ENCODE measurements at places on chromosomes 7 and 10.

- DNase-seq, result no peak
Observed at GRCh38 chr10:127040756-127041155, 135.5 kb downstream of the DOCK1 start.

- DNase-seq, result no peak
Observed at GRCh38 chr7:30001998-30002397, 12.4 kb upstream of the SCRN1 start.

- no peak for DNase-seq
Observed at GRCh38 chr10:34710391-34710751, 104.7 kb downstream of the PARD3 start.

- no peak for DNase-seq
Observed at GRCh38 chr10:112383325-112383724, 9.4 kb downstream of the ACSL5 start.

GRCh38 chr10:29845166-29845565 lies 210.4 kb upstream of the SVIL start:
- DNase-seq, result no peak

DNA sequence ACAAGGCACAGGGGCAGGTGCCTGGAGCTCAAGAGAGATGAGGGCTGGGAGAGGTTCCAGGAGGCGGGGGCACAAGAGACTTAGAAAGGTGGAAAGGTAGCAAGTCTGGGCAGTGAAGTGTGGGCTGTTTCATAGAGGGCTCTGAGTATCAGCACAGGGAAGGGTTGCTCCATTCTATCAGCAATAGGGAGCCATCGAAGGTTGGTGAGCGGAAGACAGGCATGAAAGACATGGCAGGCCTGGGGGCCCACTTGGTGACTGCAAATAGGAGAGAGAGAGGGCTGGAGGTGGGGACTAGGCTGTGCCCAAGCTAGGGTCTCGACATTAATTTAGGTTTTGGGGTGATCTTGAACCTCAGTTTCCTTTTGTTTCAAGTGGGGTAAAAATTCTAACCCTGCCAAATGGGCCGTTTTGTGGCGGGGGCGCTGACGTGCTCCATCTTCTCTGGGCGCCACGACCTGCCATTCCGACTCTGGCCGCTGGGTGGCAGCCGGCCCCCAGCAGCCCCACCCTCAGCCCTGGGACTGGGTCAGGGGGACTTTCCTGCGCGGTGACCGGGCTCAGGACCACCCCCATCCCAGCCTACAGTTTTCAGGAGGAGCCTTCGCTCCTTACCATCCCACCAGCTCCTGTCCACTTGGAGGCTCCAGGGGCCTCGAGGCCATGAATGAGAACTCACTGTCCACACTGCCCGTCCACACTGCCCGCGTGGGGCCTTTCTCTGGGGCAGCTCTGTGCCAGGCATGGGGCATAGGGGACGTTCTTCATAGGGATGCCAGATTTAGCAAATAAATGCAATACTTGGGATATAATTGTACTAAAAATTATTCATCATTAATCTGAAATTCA lies 37.2 kb upstream of the PCBD1 start:
- no peak for DNase-seq

DNA sequence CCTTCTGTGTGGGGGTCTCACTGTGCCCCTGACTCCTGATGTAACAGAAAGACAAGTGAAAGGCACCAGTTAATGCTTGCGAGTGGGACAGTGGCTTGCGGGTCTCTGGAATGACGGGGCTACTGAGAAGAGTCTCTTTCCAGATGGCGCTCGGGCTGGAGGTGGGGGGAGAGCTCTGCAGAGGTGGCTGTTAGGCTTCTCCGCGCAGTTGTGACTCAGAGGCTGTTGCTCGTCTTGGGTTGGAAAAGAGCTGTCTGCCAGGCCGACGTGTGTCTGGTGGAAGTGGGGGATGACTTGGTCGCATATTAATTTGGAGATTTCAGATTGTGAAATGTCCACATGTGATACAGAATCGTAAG lies 27.9 kb upstream of the SH2B2 start:
- no peak for DNase-seq

DNA sequence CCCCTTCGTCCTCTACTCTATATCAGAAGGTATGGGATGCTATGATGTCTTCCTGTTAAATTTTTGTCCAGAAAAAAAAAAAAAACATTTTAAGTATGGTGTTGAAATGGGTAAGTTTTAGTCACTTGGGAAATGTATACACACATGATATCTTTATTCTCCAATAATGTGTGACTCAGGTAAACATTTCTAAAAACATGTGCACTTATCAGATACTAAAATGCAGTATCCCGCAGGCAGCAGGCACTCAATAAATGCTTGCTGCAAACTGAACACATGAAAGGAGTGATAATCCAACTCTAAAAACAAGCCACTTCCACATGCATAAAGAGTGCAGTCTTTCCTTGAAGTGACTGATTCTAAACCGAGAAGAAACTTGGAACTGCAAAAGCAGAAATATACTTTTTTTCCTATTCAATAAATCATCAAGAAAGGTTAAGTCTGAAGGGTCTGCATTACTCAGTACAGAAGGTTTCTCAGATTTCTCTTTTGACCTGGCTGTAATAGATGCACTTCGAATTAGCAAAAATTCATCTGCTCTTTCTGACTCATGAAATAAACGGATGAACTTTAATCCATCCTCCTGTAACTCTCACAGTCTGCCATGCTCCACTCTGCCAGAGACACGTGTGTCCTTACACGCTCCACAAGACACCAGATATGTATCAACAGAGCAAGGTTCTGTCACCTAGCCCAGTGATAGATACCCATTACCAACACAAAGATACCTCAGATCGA lies 84.0 kb downstream of the HIPK2 start:
- no peak for DNase-seq

GRCh38 chr10:74750848-74751274 lies 75.5 kb upstream of the KAT6B start:
- no peak for DNase-seq

DNA sequence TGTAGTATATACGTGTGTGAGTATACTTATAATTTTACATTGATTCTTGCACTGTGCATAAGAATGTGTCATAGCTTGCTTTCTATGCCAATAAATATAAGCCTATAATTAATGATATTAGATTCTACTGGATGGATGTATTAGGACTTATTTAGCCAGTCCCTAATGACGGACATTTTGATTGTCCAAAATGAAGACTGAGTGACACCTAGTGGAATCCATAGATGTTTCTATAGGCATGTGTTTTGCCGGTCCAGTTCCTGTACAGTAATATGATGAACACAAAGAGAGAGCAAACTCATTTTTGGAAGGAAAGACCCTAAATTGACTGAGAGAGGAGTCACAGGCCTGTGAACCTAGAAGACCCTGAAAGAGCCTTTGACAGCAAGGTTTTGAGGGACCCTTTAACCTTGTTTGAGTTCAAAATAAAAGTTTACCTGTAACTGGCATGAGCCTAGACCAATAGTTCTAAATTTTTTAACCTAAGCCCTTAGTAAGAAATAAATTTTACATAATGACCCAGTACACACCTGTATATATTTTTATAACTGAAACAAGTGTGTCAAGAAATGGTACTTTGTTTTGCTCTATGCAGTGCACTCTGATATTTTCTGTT lies 42.4 kb upstream of the AGBL3 start:
- no peak for DNase-seq

DNA sequence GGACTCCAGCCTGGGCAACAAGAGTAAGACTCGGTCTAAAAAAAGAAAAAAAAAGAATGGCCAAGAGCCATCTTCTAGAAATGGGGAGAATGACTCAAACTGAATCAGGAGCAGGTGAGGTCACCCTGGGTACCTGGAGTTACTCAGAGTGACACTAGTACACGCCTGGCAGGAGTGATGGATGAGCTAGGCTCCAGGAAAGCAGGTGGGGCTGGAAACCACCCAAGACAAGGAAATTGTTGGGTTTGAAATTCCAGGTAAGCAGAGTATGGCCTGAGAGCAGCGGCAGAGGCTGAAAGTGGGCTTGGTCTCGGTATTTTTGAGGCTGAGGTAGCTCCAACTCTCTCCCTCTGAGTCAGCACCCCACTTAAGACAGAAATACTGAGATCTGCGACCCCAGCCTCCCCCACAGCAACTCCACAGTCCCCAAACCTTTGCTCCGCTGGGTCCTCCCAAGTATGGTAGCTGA lies 18.5 kb downstream of the DDIT4 start:
- no peak for DNase-seq

GRCh38 chr7:147199868-147200267 lies 1083.3 kb downstream of the CNTNAP2 start:
- no peak for DNase-seq

GRCh38 chr7:127941476-127942210 lies 89.6 kb downstream of the LRRC4 start:
- no peak for DNase-seq

DNA sequence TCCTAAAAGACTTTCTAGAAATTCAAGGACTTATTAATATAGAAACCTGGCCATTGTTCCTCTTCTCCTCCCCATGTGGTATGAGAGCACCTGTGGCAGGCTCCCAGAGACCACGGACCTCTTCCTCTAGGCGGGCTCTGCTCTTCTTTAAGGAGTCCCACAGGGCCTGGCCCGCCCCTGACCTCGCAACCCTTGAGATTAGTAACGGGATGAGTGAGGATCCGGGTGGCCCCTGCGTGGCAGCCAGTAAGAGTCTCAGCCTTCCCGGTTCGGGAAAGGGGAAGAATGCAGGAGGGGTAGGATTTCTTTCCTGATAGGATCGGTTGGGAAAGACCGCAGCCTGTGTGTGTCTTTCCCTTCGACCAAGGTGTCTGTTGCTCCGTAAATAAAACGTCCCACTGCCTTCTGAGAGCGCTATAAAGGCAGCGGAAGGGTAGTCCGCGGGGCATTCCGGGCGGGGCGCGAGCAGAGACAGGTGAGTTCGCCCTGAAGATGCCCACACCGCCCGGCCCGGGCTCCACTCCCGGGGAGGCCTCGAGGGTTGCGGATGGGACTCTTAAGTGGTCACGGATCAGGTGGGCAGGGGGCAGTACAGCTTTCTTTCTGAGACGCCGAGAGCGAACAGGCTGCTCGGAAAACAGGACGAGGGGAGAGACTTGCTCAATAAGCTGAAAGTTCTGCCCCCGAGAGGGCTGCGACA lies at the start of gene SLC26A4:
TSS of gene SLC26A4 (plus strand) at position 448 of the 700 bp plus-strand sequence. CDS start 814 bp downstream, outside the sequence.
- no peak for DNase-seq

DNA sequence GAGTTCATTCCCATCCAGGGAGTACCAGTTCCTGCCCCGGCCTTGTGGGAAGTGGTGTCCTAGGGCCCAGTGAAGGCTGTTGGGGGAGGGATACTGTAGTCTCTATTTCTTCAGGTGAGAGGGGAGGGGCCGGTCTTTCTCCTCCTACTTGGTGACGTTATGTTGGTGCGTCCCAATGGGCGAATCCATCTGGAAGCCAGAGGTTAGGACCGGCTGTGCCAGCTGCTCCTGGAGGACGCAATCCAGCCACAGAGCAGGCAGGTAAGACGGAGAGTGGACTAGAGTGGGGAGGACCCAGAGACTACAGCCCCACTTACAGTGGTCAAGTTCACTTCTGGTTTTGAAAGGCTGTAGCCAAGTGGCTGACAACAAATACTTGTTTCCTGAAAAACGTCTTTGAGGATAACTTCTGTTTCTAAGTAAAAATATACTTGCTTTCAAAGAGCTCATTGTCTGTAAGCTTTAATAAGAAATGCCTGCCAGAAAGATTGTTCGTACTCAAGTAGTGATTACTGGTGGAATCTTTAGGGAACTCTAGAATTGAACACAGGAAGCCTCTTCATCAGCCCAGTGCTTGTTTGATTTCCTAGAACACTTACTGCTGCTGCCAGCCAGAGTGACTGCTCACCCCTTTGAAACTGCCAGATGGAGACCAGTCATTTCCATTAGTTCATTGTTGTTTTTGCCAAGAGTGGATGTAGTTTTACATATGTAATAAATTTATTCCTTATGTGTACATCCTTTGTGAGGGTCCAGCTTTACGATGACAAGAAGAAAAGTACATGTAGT lies 25.4 kb downstream of the RBM33 start:
- DNase-seq, result no peak

GRCh38 chr7:922334-923107 lies 32.0 kb downstream of the ADAP1 start:
- DNase-seq, result no peak

DNA sequence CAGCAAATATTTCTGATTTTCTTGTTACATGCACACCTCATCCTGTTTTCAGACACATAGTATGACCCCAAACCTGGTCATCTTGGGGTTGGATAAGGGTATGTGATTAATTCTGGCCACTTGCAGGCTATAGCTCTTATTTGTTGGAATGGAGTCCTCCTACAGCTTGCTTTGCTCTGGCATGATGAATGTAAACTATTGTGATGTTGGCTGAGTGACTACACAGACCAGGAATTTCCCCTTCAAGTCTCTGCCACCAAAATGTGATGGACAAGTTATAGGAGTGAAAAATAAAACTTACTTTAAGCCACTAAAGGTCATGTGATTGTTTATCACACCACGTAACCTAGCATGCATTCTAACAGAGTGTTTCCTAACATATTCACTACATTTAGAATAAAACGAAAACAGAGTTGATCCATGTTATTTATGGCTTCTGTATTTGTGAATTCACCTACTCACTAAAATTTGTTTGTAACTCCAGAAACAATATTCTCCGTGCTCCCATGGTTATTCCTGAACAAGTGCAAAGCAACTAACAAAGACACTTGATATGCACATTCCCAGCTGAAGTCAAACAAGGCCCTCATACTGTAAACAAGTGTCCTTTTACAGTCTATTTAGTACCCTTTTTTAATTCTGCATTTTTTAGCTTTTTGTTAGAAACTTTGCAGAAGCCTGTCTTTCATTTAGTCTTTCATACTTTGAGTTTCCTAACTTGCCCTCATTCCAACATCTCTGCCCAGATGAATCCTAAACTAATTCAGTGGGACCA lies 599.2 kb upstream of the PCDH15 start:
- no peak for DNase-seq

DNA sequence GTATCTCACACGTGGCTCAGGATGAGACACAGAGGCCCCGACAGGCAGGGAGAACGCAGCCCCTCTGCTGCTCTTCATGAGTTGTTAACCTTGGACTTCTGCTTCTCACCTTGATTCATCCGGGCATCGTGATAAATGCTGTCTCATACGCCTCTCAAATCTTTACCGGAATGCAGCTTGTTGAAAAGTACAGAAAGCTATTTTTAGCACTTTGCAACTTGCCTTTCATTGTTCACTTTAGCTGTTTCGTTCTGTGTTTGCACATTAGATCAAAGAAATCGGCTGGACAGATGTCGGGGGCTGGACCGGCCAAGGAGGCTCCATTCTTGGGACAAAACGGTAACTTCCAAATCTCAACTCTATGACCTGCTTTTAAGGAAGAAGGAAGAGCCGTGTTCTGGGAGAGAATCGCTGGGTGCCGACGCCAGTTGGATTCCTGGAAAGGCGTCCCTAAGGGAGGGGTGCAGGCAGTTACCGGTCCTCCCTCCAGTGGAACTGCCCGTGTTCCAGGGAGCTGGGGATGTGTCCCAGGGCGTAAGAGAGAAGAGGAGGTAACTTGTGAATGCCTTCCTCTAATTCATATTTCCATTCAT lies 49.3 kb downstream of the PFKP start:
- no peak for DNase-seq

- DNase-seq, result no peak
Observed at GRCh38 chr10:23106331-23107072, 11.1 kb downstream of the MSRB2 start.

GRCh38 chr10:125201108-125201524 lies 40.8 kb upstream of the CTBP2 start:
- DNase-seq, result no peak

Data from stimulated activated CD4-positive, alpha-beta T cell treated with anti-CD3 and anti-CD28 coated beads, TNF-alpha, amount 100 ng/mL, for 1 hour (primary cell).